ENCODE measurements at places on chromosomes 1 and 21.

- DNase-seq = no peak
Measured at GRCh38 chr21:29157080-29157479, 26.6 kb downstream of the MAP3K7CL start.

- DNase-seq = no peak
Measured at GRCh38 chr1:184646824-184647223, 107.8 kb downstream of the EDEM3 start.

DNA sequence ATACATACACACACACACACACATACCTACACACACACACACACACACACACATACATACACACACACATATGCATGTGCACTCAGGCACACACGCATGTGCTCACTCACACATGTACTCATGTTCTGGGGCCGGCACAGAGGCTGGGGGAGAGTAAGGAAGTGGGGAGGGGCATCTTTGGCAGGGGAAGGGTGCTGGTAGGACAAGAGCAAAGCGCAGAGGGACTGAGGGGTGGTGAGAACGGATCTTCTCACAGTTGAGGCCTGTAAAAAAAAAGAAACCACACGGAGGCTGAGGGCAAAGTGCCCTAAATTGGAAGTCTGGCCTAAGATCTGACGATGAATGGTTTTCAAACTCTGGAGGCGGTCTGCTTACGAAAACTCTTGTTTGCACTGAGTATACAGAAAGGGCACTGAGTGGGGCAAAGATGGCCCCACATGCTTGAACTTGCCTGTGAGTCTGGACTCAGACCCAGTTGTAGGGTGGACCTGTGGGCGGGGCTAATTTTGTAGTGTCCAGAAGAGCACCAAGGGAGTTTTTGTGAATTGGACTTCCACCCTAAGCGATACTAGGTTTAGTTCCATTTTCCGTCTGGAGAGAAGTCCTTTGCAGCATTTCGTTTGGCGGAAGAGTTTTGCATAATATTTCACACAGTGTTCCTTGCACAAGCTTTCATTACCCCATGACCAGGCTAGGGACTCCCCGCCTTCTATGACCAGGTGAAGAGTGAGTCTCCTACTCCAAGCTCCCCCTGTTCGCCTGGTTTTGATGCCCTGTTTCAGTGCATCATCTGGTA is 79.3 kb upstream of the LYST start:
- DNase-seq = no peak

GRCh38 chr1:30382496-30382895 is 340.9 kb downstream of the MATN1 start:
- DNase-seq = no peak

- DNase-seq = no peak
Measured at GRCh38 chr1:155000411-155000725, 2.2 kb upstream of the ZBTB7B start.

GRCh38 chr1:225928186-225929175 is 4.4 kb upstream of the PYCR2 start:
- DNase-seq = no peak

DNA sequence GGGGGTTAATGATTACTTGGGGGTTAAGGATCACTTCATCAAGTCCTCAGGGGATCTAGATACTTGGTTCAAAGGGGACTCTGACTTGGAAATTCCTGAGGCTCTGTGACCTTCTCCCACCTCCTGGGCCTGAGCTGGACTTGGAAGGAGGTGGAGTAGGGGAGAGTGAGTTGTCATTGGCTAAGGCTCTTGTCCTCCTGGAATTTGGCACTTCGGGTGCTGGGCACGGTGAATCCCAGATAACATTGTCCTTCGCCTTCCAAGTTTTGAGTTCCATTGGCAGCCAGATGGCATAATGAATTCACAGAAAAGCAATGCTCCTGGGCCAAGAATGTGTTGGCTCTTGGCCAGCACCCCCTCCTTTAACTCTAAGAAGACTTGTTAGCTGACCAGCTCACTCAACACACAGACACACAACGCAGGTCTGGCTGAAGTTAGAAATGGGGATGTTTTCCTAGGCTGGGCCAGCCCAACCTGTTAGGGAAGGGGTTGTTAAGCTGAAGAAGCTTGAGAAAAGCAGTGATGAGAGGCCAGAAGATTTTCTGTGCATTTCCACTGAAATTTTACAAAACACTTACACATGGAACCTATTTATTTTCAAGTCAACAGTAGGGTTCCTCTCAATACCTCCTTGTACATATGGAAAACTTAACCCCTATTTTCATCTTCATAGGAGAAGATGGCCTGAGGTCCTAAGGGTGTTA is 29.7 kb downstream of the SLC26A9 start:
- no peak for DNase-seq

DNA sequence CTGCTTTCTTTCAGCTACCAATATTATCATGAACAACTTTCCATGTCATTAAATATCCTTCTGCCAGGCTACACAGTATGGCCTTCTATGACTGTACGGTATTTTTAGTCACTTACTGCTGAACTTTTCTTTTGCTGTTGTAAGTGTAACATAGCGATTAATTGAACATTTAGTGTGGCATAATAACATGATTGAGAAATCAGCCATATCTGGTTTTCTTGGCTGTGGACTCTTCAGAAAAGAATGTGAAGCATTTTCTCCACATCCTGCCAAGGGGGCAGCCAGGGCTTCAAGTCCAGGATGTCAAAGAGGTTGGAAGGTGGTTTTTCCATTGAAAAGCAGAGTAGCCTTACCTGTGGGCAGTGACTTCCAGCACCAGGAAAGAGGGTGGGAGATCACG is 8.8 kb upstream of the AHCYL1 start:
- DNase-seq = no peak

DNA sequence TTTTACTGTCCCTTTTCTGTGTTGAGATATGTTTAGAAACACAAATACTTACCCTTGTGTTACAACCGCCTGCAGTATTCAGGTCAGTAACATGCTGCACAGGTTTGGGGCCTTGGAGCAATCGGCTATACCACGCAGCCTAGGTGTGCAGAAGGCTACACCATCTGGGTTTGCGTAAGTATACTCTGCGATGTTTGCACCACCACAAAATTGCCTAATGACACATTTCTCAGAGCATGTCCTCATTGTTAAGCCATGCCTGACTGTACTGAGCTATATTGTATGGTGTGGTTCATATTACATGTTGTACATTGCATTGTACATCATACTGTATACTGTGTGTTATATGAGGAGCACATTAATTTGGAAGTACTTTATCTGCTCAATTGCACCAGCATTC is 247.4 kb downstream of the RHOU start:
- no peak for DNase-seq

DNA sequence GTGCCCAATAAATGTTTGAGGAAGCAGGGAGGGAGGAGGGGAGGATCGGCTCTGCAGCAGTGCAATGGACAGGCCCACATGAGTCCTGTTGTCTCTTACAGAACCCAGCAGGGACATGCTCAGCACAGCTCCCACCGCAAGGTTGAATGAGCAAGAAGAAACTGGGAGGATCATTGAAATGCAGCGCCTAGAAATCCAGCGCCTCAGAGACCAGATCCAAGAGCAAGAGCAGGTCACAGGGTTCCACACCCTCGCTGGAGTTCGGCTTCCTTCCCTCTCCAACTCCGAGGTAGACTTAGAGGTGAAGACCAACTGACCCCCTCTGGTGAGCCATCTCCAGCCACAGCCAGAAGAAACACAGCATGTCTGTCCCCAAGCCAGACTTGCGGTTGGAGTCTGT is 15.9 kb upstream of the TMEM125 start:
- no peak for DNase-seq

DNA sequence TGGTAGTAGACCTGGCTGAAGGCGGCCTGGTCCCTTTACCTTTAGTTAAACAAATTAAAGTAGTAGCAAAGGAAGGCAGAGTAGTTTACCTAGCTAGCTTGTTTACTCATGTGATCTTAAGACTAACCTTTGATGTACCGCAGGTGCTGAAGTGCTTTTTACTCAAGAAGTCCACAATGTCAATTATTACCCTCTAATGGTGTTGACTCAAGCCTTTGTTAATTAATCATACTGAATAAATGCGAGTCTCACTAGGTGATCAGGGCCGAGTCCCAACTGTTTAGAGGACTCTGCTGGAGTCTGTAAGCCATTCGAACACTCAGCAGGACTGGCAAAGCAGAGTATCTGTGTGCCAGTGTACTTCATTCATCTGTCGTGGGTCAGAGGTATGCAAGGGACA is 381.1 kb upstream of the NCAM2 start:
- no peak for DNase-seq

- DNase-seq = no peak
Measured at GRCh38 chr1:232221802-232222499, 408.0 kb downstream of the SIPA1L2 start.

Data from cerebellar nuclear complex (tissue), 1 donor.